Right lung (tissue), 10 donors: ENCODE measurements at places on chromosomes 12 and 14. TPM values are rescaled to one million over a fixed set of nuclear protein-coding genes. Genes with fewer than 3 reads are reported as not detected.

Gene CCDC88C
- 21.4 TPM for polyA plus RNA-seq

Gene RPS6KA5
- polyA plus RNA-seq = 10.2 TPM

Gene STAB2
- 22.1 TPM for polyA plus RNA-seq

Gene RASAL1
- polyA plus RNA-seq = 0.15 TPM

Gene FOXM1
- 37.8 TPM for polyA plus RNA-seq

Gene GPR68
- polyA plus RNA-seq = 1.2 TPM

Gene MSI1
- 11.2 TPM for polyA plus RNA-seq

Gene TMEM229B
- polyA plus RNA-seq = 0.57 TPM

Gene CRIP1
- polyA plus RNA-seq = 83.2 TPM

Gene BTBD6
- polyA plus RNA-seq = 47.8 TPM

Gene PPTC7
- polyA plus RNA-seq = 16.5 TPM

Gene EVL
- 194 TPM for polyA plus RNA-seq

Gene NPFF
- 0.45 TPM for polyA plus RNA-seq

Gene RPL10L
- not detected for polyA plus RNA-seq

Gene TSPAN19
- 1.9 TPM for polyA plus RNA-seq

Gene MMP19
- 10.7 TPM for polyA plus RNA-seq

Gene PIK3C2G
- 21.4 TPM for polyA plus RNA-seq

Gene CLEC4C
- polyA plus RNA-seq = 0.31 TPM

Gene RD3L
- polyA plus RNA-seq = 0.21 TPM

Gene OR6S1
- not detected for polyA plus RNA-seq

Gene HVCN1
- 14.8 TPM for polyA plus RNA-seq

Gene IL31
- polyA plus RNA-seq = not detected

Gene MAP1LC3B2
- 8.1 TPM for polyA plus RNA-seq

Gene ART4
- polyA plus RNA-seq = 0.89 TPM

Gene KRT71
- polyA plus RNA-seq = not detected
